ENCODE measurements at places on chromosomes 7 and 10.

DNA sequence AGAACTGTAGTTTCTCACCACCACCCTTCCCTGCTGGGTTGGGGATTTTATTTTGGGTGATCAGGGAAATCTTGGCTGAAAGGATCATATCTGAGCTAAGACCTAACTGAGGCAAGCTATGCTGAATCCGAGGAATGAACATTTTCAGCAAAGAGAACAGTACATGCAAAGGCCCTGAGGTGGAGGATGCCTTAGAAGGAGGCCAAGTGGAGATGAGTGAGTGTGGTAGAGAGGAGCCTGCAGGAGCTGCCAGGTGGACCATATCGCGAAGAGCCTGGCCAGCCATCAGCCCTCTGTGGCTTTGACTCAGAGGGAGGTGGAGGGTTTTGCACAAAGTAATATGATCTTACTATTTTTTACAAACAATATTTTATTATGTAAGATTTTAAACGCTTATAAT is 1.6 kb upstream of the RASGEF1A start:
- DNase-seq, result no peak

- DNase-seq, result no peak
Observed at GRCh38 chr7:3922175-3922635, 621.2 kb downstream of the SDK1 start.

DNA sequence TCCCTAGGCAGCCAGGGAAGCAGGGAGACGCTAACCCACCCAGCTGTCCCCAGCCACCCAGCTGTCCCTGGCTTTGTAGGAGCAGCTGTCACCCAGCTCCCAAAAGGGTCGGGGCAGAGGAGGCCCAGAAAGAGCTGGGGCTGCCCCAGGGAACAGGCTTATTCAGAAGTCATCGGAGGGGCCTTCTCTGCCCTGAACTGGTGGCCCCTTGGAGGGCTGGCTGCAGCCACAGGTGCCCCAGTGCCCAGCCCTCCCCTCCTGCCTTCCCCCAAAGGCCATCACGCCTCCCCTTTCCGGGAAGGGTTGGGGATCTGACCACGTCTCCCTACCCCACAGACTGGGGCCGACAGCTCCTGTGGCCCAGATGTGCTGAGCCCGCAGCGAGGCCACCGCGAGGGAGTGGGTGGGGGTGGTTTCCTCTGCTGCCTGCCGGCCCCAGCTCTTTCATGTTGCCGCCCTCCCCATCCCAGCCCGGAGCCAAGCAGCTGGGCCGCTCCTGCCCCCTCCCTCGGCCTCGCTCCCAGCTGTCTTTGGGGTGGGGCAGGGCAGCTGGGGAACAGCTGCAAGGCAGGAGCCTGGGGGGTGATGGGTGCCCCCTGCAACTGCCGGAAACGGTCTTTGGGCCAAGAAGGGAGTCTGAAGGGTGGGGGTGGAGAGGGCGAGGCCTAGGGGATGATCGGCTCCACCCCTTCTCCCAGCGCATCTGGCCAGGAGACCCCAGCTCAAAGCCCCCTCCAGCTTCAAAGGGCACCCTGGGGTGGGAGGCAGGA is 16.8 kb downstream of the TRIM8 start:
- DNase-seq, result no peak

DNA sequence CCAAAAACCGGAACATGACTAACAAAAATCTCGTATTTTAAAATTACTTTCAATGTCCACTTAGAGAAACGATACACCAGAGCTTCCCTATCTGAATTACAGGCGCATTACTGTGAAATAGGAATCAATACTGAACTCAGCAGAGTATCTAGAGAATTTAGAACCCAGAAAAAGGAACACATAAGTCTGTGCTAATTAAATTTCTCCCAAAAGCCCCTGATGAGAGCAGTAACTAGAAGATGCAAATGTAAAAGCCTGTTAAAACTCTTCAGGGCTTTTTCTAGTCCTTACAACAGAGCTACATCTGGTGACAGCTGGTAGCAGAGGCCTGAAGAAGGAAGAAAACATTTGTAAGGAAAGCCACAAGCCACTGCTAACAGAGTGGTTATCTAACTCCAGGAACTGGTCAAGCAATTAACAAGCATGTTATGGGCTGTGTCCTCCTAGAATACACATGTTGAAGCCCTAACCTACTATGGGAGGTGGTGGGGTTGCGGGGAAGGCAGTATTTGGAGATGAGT is 24.2 kb downstream of the ITIH5 start:
- DNase-seq, result no peak

All from stimulated activated CD8-positive, alpha-beta memory T cell treated with anti-CD3 and anti-CD28 coated beads, Interleukin-4, amount 100 ng/mL, for 1 hour (primary cell).